ENCODE measurements at places on chromosomes 5 and 9. TPM values are rescaled to one million over a fixed set of nuclear protein-coding genes. Genes with fewer than 3 reads are reported as not detected.

DNA sequence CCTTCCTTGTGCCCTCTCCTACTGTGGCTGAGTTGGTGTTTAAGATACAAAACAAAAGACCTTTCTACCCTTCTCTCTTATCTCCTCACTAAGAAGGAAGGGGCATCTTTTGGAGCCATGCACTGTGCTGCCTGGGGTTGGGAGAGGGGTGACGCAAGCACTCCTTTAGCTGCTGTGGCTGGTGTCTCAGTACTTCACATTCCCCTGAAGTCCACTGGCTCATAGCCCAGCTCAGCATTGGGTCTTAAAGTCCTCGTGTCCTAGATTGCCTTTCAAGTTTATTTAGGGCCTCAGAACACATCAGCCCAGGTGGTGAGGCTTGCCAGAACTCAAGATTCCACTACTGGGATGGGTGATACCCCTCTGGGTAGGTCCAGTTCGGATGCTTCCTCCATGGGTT is 325.9 kb upstream of the CYLC2 start:
- DNase-seq = no peak

DNA sequence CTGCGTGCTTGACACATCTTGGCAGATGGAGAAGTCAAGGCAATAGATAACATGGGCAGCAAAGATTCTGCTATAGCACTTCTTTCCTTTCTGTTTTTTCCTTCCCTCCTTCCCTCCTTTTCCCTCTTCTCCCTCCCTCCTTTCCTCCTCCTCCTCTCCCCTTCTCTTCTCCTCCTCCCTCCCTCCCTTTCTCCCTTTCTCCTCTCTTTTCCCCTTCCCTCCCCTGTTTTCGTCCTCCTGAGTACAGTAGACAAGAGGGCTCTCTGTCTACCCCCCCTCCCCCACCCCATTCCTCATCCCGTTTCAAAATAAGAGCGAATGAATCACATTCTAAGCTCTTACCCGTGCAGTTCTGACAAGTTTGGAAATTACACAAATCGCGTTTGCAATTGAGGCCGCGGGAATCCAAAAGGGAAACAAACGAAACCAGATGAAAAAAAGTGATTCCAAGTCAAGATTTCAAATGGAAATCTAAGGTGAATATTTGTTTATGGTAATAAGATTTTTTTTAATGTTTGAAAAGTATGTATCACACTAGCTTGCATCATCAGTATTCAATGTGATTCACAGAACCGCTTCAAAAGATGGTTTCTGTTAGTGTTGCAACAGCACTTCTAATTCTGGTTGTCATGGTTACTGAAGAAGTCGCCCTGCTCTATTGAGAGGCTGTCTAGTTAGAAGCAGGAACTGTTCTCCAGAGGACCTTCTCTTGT is 1.3 kb downstream of the NIM1K start:
- DNase-seq = peak; percentile 68

- no peak for DNase-seq
Observed at GRCh38 chr5:65050826-65051498, 282.2 kb downstream of the CWC27 start.

DNA sequence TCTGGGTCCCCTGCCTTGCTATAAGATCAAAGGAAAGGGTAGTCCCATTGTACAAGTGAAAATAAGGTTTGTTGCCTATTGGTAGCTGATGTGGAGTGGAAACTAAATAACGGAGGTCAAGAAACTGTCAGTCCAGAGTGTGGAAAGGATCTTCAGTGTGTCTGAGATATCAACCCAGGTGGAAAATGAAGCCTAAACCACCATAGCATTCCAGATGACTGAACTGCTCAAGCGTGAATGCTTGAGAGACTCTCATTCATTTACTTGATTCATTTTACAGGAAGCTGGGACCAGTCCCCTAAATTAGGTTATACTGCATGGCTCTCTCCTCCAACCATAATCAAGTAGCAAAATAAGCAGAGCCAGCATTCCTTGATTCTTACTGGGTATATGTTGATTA is 116.0 kb upstream of the SLC28A3 start:
- no peak for DNase-seq

DNA sequence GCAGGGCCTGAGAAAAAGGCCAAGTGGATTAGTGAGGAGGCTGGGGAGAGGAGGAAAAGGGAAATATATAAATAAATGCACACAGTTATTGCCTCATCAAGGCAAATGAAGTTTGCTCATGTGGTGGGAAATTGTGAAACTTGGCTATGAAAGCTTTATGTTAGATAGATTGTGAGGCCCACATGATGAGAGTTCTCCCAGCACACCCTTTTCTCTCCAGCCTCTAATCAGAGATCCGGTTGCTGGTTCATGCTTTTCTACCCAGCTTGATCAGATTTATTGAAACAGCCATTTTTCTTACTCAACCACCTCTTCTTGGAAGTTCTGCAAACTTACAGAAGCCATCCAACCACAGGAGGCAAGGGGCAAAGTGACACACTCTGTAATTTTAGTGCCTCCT is 125.8 kb upstream of the KLF4 start:
- no peak for DNase-seq

IL5 gene
- total RNA-seq = not detected

SPATA31E1 gene
- not detected for total RNA-seq
